GM20000 (cell line): ENCODE measurements at places on chromosomes 4 and X.

GRCh38 chrX:40457406-40457805, 123.4 kb upstream of the ATP6AP2 start:
- no peak for DNase-seq

GRCh38 chr4:19508442-19508841, 743.3 kb upstream of the SLIT2 start:
- no peak for DNase-seq

DNA sequence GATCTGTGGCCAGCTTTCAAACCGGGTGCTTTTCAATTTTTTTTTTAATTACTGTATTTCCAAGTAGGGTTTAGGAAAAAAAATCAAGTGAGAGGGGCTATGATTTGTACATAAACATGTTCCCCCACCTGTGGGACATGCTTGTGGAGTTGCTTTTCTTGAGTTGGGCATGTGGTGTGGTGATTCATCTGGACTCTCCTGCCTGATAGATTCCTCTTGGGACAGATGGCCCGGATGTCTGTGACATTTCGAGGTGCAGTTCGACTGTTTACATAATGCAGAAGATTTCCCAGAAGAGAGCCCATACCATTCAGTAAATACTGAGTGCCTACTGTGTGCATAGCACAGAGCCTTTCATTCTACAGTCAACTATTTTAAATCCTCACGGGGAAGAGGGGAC, 49.9 kb downstream of the DOCK11 start:
- no peak for DNase-seq

DNA sequence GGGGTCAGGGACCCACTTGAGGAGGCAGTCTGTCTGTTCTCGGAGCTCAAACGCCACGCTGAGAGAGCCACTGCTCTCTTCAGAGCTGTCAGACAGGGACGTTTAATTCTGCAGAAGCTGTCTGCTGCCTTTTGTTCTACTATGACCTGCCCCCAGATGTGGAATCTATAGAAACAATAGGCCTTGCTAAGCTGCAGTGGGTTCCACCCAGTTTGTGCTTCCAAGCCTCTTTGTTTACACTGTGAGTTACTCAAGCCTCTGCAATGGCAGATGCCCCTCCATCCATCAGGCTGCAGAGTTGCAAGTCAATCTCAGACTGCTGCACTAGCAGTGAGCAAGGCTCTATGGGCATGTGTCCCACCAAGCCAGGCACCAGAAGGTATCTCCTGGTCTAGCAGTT, 158.1 kb downstream of the DTHD1 start:
- no peak for DNase-seq

GRCh38 chr4:78845472-78845871, 69.3 kb downstream of the BMP2K start:
- peak; percentile 12 for DNase-seq

DNA sequence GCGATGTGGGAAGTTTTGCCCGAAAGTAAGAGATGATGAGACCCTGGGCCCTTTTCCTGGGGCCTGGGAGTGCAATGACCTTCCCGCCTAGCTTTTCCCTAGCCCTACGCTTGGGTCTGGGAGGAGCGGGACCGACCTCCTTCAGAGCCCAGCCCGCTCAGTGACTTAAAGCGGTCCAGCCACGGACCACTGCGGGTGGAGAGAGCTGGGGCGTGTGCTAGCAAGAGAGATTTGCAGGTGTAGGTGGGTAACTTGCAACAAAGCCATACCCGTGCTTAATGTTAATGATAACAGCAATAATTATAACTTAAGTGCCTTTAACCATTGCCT, 503 bp upstream of the PDE5A start:
- no peak for DNase-seq

GRCh38 chrX:32408389-32408788, 803.0 kb downstream of the DMD start:
- peak; percentile 2 for DNase-seq

DNA sequence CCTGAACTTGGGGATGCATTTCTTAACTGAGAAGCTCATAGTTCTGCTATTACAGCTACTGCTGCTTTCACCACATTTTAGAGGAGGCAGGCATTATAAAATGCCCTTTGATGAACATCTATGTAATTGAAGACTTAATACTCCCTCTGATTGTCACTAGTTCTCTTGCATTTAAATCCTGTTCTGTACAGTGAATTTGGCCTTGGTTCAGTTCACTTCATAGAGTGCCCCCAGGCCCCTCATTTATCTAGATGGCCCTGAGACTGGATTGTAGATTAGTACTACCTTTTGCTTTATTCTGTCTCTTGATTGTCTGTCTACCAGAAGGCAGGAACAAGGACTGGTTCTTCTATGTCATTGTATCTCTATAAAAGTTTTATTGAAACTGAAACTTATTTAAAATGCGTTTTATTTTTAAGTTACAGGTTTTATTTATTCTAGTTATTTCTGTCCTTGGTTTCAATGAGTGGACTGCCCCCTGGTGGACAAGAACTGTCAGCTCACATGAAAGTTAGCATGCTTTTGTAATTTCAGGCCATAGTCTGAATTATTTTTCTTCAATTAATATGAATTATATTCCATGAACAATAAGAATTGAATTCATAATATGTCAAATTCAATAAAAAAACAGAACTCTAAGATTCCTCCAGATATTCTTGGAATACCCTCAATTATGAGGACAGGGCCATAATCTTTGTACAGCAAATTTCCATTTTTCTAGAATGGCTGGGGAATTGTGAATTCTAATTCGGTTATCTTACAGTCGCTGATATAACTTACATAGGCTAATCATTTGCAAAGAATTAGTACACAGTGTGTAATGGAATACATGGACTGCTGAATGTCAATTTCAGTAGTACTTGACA, 47.2 kb upstream of the TMEM33 start:
- no peak for DNase-seq

GRCh38 chr4:101014417-101014816, 332.9 kb downstream of the PPP3CA start:
- DNase-seq, result peak; percentile 27

DNA sequence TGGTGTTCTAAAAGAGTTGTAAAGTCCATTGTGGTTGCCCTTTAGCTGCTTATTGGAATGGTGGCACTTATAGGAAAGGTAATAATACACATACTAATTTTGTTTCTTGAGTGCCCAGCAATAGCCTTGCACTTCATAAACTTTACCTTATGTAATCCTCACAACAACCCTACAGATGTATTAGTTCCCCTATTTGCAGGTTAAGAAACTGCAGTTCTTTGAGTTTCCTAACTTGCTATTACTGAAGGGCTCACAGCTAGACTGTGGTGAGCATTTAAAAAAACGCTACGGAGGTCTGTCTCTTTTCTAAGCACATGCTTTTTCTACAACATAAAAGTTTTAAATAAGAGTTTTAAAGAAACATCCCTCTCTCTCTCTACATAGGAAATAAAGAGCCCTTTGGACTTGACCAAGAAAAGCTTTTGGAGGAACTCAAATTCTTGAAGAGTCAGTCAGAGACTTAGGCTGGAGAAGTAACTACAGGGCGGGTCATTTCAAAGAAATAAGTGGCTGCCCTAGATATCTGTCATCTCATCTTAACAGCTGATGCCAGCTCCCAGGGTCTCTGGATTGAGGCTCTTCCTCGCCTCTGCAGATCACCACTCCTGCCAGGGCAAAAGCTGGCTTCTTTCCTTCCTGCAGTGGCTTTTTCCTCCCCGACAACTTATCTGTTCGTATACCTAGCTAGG, 42.0 kb upstream of the FBXW7 start:
- no peak for DNase-seq

- DNase-seq, result no peak
These were observed 287.6 kb downstream of the ARHGAP24 start for GRCh38 chr4:85762529-85762871.

DNA sequence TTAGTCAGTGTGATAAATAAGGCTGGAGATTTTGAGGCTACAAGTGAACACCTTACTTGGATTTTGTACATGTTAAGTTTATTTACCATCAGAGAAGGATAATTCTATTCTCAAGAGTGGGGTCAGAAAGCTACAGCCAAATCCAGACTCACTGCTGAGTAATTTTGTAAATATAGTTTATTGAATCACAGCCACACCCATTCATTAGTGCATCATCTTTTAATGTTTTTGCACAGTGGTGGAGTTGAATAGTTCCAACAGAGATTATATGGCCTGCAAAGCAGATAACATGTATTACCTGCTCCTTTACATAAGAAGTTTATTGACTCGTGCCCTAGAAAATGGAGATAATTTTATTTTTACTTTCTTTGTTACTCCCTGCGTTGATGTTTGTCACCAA, 60.4 kb downstream of the PCDH18 start:
- no peak for DNase-seq
